ENCODE measurements at places on chromosomes 7 and 10.

GRCh38 chr7:12490107-12490688, 80.3 kb upstream of the SCIN start:
- DNase-seq: no peak

GRCh38 chr7:139044813-139045794, 9.3 kb upstream of the ZC3HAV1L start:
- DNase-seq: peak; percentile 59

DNA sequence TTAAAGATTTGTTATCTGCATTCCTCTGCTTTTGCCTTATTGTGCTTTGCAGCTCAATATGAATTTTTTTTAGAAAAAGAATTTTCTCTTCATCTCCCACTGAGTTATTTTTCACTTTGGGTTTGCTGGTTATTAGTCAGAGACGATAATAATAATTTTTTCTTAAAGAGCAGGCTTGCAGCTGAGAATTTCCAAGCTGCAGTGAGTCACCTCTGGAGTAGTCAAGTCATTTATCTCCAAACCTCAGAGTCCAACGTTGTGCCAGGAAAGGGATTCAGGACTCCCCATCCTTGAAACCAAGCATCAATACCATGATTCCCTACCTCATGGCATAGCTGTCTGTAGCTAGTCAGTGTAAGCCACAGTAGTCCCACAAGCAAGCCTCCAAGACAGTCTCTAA, 15.2 kb upstream of the EGR2 start:
- no peak for DNase-seq

- DNase-seq: no peak
Observed at GRCh38 chr7:132280335-132280734, 295.9 kb downstream of the PLXNA4 start.

GRCh38 chr7:158374146-158374545, 213.5 kb downstream of the PTPRN2 start:
- no peak for DNase-seq

DNA sequence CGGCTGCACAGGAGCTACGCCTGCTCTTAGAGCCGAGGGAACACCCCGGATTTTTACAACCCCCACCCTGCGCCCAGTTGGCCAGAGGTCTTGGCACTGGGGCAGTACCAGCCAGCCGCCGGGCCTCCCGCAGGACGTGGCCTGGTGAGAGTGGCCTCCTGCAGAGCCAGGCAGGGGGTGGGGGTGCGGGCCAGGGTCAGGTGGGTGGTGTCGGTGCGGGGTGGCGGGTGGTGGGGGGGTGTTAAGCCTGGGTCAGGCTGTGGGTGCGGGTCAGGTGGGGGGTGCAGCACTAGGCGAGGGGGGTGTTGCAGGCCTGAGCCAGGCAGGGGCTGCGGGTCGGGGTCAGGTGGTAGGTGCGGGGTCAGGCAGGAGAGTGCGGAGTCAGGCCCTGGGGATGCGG, 647 bp downstream of the ECHS1 start:
- peak; percentile 65 for DNase-seq

DNA sequence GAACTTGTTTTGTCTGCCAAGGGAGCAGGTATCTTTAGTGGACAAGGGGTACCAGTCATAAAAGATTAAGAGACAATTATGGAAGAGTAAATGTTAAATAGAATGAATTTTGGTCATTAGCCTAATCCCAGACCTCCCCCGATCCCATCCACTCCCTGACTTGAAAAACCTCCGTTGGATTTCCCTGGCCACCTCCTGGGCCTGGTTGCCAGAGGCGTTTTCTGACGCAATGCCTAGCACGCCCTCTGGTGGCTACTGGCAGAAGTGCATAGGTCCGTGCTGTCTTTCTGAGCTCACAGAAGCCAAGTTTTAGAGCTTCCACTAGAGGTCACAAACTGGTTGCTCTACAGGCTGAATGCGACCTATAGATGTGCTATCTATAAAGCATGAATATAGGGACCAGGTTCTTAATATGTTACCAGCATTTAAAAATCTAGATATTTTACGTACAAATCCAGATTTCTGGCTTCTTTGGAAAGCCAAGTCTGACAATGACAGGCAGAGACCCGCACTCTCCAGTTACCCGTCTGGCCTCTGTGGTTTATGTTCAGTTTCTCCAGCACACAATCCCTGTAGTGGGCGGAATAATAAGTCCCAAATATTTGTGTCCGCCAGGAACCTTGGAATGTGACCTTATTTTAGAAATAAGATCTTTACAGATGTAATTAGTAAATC, 39.8 kb downstream of the SPOCK2 start:
- DNase-seq: peak; percentile 94

DNA sequence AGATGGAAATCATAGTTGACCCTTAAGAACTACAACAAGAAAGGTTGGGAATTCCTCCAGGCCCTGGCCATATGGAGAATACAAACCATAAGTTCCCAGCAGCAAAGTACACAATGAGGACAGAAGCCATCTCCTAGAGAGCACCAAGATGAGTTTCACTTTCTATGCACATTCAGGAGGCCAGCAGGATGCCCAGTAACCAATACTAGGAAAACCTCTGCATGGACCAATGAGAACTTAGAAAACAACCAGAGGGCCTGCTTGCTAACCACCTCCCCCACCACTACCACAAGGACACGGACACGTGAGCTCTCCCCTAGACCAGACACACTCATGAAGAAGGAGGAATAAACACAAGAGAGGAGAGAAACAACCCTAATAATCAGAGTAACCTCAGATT, 56.3 kb downstream of the IFIT5 start:
- DNase-seq: no peak

DNA sequence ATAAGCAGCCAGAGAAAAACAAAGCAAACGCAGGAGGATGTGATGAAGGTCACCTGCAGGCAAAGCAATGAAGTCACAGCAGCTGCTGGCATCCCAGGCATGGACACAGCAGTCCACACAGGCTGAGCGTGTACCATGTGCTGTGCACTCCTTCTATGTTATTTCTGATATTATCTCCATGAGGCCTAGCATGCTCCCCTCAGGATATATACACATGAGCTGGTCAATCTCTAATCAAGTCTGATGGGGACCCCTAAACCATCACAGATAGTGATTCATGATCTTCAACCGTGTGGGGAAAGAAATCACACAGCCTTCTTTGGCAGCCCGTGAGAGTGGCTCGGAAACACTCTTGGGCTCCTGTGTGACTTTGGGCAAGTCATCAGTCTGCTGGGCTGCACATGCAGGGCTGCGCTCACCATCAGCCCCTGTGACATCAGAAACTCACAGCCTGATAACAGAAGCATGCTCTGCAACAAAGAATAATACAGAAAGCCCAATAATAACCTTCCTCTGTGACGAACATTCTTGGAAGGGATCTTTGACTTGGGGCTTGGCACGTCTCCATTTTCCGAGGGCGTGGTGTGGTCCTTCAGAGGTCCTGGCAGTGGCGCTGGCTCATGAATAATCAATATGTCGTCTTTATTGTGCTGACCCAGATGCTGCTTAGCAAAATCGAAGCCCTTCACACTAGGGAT, 83.0 kb upstream of the ATP6V0A4 start:
- DNase-seq: no peak

GRCh38 chr10:8051851-8052257, 2.6 kb upstream of the GATA3 start:
- DNase-seq: no peak

DNA sequence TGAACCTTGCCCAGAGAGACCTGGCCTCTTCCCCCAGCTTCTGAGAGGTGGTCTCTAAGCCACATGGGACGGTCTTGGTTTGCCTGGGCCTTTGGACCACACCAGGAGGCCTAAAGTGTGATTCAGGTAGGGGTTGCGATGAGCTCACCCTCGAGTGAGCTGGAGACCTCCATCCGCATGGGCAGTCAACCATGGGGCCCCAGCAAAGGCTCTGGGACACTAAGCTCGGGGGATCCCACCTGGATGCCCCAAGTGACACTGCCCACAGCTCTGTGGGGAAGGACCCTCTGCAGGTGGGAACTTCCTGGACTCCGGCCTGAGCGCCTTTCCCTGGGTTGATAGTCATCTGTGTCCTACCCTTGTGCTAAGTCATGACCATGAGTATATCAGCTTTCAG, 57.1 kb upstream of the FAM20C start:
- DNase-seq: no peak

DNA sequence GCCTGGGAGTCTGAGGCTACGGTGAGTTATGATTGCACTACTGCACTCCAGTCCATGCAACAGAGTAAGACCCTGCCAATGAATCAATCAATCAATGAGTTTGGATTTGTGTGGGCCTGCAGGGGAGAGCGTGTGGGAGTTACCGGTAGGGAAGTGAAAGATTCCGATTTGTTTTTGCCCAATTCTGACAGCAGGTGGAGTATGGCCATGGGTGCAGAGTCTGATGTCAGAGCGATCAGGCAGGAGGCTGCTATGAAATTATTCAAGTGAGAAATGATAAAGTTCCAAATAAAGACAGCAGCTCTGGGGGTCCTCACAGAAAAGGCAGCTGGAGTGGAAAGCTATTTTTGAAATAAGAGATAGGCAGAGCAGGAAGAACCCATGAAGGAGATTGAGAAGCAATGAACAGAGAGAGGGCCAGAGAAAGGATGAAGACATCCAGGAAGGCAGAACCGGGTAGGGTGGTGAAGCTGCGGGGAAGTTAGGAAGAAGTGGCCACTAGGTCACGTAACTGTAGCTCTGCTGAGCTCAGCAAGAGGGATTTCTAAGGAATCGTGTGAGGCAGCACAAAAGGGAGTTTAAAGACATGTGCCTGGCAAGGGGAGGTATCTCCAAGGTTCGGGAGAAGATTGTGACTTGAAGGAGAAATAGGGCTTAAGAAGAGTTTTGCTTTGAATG, 93.7 kb upstream of the NMT2 start:
- no peak for DNase-seq

DNA sequence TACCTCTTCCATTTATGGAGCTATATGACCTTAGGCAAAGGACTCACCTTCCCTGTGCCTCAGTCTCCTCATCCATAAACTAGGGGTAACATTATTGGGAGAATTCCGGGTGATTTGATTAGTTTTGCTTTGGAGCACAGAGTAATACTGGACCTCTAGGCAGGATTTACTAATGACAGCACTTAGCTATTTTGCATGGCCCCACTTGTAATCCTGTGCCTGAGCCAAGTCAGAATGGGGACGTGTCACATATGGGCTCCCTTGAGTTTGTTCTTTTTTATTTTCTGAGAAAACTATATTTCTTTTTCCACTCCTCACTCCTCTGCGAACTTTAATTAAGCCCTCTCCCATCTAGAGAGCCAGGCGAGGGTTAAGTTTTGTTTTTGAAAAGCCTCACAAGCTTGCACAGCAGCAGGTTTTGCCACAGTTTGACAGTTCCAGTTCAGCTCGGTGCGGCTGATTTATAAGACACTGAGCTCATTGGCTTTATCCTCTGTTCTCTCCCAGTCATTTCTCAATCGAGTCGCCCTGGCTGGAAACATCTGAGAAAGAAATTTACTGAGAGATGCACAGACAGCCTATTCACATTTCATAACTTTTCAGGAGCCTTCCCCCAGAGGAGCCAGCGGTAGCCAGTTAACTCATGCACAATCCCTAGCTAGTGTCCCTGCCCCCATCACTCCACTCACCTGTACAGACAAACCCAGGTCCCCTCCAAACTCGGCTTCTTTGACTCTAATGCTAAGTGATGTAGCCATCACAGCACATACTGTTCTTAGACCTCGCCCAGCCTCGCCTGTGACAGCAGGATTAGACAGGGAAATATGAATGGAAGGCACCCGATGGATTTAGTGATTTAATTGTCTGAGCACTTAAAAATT, 441.9 kb upstream of the NPVF start:
- DNase-seq: no peak

DNA sequence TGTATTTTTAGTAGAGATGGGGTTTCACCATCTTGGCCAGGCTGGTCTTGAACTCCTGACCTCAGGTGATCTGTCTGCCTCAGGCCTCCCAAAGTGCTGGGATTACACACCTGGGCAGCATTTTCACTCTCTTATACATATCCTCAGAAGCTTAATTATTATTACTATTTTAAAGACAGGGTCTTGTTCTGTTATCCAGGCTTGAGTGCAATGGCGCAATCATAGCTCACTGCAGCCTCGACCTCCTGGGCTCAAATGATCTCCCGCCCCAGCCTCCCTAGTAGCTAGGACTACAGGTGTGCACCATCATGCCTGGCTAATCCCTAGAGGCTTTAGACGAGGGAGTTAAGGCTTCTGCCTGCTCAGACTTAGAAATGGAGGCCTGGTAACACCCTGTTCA, 26.3 kb downstream of the UNC5B start:
- no peak for DNase-seq

All from Peyer's patch (tissue), 4 donors.